ENCODE measurements at places on chromosomes 3 and 15.

GRCh38 chr15:71128939-71129562 is 13.8 kb downstream of the THSD4 start:
- DNase-seq: no peak

DNA sequence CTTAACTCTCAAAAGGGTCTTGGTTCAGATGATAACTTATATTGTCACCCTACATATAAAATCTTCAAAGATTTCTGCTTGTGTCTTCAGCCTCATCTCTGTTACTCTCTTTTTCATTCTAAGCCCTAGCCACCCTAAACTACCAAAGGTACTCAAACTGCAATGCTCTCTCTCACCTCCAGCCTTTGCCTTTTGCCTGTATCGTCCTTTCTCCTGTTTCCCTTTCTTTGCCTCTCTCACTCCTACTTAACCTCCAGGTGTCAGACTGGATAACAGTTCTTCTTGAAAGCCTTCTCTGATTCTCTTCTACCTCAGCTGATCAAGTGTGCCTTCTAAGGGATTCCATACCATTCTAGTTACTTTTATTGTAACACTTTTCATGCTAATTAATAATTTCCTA is 149.8 kb downstream of the SERPINI1 start:
- DNase-seq: no peak

GRCh38 chr3:129758785-129759320 is 134.7 kb downstream of the TMCC1 start:
- no peak for DNase-seq

DNA sequence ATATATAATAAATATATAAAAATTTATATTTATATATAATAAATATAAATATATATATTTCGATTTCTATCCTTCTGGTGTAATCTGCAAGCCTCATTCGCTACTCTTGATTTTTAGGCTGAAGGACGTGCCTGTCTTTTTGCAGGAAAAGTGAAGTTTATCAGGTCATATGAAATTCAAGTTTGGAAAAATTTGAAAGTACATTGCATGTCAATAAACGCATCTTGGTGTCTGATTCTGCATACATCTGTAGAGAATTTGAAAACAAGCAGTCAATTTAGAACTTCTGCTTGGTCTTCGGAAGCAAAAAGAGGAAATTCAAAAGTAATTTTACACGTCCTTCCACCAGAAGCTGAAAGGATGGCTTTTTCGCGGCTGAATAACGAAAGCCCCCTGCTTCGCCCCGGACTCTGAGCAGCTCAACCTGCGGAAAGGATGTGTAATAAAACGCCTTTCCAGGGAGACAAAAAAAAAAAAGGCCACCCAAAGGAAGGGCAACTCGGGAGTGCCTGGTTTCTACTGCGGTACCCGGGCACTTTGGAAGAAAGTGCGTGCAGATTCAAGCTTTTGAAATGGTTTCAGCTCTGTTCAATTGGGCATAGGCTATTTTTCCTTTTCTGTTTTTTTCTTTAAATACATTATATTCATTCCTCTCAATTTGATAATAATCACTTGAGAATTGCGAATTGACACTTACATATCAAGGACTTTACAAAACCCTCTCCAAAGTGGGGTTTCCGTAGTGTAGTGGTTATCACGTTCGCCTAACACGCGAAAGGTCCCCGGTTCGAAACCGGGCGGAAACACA is 1.5 kb upstream of the MYNN start:
- DNase-seq: peak; percentile 93

Measured in pons (tissue), 1 donor.